ENCODE measurements at places on chromosomes 7 and 10.

DNA sequence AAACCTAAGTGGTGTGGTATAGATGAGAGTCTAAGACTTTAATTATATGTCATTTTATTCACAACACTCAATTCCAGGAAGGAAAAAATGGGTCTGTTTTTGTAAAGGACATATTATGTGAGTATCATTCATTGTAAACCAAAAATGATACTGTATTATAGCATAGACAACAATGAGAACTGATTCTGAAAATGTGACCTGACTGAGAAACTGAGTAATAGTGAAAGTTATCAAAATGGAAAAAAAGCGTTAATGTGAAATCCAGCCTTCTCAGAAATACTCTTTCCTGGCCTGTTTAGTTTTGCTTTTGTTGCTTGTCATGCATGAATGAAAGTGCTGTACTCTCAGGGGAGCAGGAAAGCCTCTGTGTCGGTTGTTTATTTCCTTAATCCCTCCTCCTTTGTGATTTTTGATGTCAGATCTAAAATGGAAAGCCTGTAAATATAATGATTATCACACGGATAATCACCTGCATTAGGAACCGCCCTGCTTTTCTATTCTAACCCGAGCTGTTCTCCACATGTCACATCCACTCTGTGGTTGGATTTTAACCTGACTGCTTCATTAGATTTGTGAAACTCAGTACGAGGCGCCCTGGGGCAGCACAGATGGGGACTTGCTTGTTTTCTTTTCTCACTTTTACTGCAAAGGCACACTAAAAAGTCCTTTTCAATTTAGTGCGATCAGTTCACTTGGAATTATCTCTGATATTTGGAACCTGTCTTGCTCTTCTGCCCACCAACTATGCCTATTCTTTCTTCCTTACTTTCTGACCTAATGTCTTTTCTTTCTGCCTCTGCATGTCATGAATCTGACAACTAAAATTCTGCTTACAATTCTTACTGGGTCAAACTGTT lies 240.9 kb upstream of the KAT6B start:
- DNase-seq, result peak; percentile 50

DNA sequence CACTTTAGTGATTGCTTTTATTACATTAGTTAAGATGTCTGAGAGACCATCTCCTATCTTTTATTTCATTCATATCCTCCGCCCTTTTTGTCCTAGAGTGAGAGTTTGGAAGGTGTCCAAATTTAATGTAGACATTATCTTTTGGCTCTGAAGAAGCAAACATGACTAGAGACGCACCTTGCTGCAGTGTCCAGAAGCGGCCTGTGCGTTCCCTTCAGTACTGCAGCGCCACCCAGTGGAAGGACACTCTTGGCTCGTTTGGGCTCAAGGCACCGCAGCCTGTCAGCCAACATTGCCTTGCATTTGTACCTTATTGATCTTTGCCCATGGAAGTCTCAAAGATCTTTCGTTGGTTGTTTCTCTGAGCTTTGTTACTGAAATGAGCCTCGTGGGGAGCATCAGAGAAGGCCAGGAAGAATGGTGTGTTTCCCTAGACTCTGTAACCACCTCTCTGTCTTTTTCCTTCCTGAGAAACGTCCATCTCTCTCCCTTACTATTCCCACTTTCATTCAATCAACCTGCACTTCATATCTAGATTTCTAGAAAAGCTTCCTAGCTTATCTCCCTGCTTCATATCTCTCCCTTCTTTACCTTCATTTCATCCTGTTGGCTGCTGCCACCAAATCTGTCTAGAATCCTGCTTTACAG lies 10.4 kb upstream of the CLCN1 start:
- peak; percentile 26 for DNase-seq

DNA sequence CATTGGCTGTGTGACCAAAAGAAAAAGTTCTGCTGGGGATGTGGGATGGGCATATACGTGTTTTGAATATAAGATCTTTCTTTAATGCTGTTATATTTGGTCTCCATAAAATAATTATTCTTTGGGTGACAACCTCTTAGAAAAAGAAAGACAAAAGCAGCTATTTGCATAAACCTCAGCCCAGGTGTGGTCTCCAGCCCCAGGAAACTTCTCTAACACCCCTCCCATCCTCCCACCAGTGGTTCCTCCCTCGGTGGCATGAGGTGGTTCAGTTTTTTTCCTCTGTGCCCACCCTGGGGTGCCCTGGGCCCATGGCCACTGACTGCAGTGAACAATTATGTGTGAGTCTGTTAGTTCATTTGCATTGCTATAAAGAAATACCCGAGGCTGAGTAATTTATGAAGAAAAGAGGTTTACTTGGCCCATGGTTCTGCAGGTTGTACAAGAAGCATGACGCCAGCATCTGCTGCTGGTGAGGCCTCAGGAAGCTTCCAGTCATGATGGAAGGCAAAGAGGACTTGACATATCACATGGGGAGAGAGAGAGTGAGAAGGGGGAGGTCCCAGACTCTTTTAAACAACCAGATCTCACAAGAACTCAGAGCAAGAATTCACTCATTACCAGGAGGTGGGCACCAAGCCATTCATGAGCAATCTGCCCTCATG lies 165.9 kb downstream of the CUX1 start:
- no peak for DNase-seq

- no peak for DNase-seq
These were observed 189.9 kb downstream of the TFEC start for GRCh38 chr7:115840702-115841101.

- peak; percentile 95 for DNase-seq
These were observed 4.8 kb downstream of the ANK3 start for GRCh38 chr10:60384708-60385398.

- DNase-seq, result no peak
These were observed 747.9 kb downstream of the NXPH1 start for GRCh38 chr7:9181356-9181755.

DNA sequence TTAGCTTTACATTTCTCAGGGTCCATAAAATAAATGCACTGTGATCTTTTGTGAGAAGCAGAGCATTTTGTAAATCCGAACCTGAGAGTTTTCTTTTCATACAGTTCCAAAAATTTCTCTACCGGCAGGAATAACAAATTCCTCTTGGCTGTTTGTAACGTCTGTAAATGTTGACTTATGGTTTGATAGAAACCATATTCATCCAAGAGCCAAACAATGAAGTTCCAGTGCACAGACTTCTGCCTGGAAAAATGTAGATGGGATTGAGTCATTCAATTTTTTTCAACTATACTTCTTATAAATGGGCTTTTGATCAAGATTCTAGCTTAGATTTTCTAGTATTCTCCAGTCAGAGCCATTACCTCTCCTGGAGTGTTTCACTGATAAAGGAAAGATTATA lies 530.6 kb downstream of the TFEC start:
- DNase-seq, result no peak

GRCh38 chr7:132254455-132254854 lies 321.8 kb downstream of the PLXNA4 start:
- DNase-seq, result no peak

GRCh38 chr7:79434098-79434497 lies 19.4 kb downstream of the MAGI2 start:
- no peak for DNase-seq

DNA sequence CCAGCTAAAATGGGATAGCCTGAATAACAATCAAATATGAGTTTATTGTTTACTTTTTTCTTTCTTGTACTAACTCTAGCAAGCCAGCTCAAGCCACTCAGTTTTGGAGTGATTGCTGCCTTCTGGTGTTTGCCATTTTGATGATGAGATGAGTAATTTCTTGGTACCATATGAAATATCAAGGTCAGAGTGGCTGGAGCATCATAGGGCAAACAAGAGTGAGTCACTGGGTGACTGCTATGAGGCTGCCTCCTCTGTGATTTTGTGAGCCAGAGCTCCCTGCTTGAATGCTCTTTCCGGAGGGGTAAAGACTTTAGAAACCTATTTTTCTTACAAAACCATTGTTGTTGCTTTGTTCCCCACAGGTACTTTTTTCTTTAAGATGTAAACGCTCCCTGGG lies 295.6 kb downstream of the PRKG1 start:
- no peak for DNase-seq

DNA sequence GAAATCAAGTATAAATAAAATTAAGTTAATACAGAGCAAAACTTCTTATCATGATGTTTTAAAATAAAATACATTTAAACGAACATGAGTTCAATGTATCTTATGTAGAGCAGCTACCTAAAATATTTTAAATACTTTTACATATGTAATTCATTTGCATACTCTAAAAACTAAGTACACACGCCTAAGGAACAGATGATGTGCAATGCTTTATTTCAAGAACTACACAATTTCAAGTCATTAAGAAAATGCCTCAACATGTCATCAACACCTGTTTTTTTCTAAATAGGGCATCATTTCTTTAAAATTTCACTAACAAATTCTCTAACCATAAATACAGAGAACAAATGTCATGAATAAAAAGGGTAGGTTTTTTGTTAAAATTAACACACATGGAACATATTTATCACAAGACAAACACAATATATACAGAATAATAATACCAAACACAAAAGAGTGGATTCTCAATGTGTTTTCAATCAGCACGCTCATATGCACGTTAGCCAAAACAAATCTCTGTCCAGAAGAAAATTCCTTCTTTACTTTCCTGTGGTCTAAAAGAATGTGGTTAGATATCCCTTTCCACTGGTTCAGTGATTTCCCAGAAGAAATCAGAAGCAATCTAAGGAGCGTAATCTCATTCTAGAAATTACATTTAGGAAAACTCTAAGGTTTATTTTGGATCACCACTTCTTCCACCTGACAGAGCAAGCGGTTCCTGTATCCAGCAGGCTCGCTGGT lies 73.0 kb upstream of the PFKP start:
- no peak for DNase-seq

DNA sequence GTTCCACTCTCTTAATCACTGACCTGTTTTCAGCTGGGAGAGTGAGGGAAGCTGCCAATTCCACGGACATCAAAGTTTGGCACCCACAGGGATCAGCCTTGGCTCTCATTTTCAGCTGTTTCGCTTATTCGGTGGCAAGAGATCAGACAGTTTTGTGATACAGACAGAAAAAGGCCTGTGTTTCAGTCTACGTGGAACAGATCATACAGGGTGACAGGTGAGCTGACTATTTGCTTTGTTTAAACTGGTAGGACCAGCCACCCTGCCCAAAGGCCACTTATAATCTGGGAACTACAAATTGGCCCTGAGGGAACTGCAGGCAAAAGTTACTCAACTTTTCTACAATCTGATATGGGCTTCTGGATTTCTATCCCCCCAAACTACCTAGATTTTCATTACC lies 128.6 kb downstream of the ZNF467 start:
- DNase-seq, result no peak

DNA sequence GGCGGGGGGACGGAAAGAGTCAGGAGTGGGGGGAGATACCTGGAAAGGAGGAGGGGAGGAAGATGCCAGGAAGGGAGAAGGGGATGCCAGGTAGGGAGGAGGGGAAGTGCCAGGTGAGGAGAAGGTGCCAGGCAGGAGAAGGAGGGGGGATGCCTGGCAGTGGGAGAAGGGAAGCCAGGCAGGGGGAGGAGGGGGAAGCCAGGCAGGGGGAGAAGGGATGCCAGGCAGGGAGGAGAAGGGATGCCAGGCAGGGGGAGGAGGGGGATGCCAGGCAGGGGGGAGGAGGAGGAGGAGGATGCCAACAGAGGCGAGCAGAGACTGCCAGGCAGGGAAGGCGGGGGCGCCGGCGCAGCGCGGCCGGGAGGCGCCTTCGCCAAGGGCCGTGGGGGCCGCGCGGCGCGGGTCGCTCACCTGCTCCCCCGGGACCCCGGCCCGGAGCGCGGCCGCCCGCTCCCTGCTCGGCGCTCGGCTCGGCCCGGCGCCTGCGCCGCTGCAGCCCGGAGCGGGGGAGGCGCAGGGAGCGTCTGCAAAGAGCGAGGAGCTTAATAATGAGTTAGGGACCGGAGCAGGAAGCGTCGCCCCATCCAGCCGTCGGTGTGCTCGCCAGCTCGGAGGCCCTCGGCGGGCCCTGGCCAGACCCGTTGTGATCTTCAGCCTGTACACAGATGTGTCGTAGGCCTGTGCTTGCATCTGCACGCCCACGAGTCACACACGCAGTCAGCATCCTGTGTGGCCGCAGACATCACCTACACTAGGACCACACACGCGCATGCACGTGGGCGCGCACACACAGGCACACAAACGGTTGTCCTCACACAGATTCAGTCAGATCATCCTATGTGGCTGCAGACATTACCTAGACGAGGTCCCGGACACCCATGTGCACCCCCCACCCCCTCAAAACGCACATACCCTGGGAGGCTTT lies 28.4 kb upstream of the SMARCD3 start:
- peak; percentile 49 for DNase-seq

DNA sequence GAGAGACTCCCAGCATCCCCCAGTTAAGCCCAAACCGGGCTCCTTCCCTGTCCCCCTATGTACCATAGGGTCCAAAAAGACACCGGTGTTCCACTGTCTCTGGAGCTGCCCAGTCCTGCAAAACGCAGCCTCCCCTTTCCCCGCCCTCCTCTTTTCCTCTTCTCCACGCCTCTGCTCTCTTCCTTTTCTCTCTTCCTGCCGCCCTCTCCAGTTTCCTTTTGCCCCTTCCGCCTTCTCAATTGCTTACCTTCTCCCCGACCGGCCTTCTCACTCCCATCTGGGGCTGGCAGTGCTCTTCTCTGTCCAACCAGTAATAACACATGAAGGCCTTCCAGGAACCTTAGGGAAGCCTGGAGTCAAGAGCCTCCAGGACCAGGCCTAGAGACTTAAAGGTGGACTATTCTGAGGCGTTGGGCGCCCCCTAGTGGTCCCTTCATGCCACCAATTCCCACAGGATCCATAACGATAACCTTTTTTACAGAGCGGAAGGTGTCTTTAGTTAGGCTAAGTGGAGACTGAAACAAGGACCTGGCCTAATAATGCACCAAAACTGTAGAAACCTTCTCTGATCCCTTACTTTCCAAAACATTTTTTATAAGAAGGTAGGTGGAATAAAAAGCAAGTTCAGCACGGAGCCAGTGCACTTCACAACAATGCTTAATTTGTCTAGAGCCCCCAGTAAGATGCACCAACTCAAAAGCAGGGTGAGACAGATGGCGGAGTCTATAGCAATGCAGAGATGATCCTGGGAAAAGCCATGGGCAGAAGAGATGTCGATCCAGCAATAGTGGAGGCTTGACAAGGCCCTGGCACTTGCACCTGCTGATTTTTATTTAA lies 27.2 kb upstream of the MSRB2 start:
- DNase-seq, result peak; percentile 69

DNA sequence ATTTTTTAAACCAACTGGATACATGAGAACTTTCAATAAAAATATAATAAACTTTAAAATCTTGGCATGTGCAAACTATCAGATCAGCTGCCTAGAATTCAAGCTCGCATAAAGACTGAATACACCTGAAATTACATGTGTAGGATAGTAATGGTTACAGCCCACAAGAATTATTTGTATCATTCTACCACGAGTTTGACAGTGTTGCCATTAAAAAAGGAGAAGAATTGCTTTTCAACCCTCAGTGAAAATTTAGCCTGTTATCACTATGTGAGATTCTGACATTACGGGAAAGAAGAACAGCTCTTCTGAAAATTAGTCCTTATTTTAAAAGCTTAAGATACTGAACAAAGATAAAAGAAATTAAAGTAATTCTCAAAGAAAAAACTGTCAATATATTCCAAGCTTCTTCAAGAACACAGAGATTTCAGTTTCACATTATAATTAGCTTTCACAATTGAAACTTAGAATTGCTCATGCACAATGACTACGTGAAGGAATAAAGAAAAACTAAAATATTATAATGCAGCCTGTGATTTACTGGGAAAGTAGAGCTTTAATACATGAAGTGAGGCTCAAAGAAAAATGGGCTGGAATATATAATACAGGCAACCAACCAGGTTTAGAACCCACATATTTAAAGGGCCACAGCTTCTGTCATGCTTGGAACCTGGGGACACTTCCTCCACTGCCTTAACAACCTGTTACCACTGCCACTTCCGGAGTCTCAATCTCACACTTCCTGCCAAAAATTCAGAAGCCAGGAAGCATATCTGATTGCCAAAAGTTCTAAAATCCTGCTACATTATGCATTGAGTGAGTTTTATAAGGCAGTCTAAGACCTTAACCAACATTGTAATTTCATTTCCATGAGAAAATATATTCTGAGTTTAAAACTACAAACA lies 23.2 kb downstream of the TPK1 start:
- no peak for DNase-seq

Data from RPMI7951 (cell line).